Mesothelial cell of epicardium (in vitro differentiated cells): ENCODE measurements at places on chromosomes 4 and X.

DNA sequence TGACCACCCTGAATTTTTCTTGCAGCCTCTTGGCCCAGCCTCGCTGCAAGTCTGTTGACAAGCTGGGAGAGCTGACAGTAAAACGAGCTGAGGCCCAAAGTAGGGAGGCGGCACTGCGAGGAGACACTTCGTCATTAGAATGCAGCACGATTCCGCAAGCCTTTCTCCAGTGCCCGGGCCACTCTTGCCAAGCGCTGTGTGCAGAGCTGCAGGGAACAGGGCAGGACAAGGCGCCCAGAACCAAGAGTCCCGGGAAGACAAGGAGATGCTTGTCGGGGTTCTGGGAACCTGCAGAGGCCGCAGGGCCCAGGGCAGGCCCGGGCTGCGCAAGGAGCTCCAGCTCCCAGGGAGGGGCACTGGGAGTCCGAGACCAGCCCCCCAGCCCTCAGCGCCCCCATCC lies 187.1 kb downstream of the BCOR start:
- H3K4me1 ChIP-seq: peaks cover 22% of the 10 kb centered on the region
- no peak for DNase-seq
- no peaks in the 10 kb centered on the region for H3K36me3 ChIP-seq
- no peaks in the 10 kb centered on the region for H3K27me3 ChIP-seq
- no peak overlapping the region for H3K4me3 ChIP-seq
- no peak overlapping the region for H3K27ac ChIP-seq

GRCh38 chr4:3871881-3872833 lies 106.0 kb downstream of the ADRA2C start:
- H3K27ac ChIP-seq: no peak overlapping the region
- DNase-seq: no peak
- peaks cover 93% of the 10 kb centered on the region for H3K27me3 ChIP-seq
- H3K4me3 ChIP-seq: peak overlapping the region; percentile 40
- no peaks in the 10 kb centered on the region for H3K36me3 ChIP-seq
- H3K4me1 ChIP-seq: peaks cover 5% of the 10 kb centered on the region

- H3K4me3 ChIP-seq: no peak overlapping the region
- no peak overlapping the region for H3K27ac ChIP-seq
- peaks cover 4% of the 10 kb centered on the region for H3K27me3 ChIP-seq
Observed at GRCh38 chr4:25943312-25943711, 29.3 kb downstream of the SMIM20 start.

DNA sequence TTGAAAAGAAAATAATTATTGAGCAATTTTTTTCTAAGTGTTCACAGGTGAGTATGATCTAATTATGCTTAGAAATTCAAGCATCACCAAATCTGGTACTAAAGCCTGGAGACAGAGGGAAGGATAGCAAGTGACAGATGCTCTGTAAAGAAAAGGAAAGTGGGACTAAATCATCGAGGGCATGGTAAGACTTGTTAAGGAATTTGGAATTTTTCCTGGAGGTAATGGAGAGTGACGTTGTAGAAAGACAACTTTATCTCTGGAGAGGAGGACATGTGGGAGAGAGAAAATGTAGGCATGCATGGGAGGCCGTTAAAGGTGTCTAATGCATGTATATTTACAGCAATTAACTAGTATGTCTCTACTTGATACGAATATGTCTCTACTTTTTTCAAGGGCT lies 333.2 kb upstream of the ATOH1 start:
- H3K36me3 ChIP-seq: no peaks in the 10 kb centered on the region
- H3K4me1 ChIP-seq: no peaks in the 10 kb centered on the region
- no peak for DNase-seq
- H3K27ac ChIP-seq: no peak overlapping the region
- no peaks in the 10 kb centered on the region for H3K27me3 ChIP-seq
- no peak overlapping the region for H3K4me3 ChIP-seq

- no peak overlapping the region for H3K27ac ChIP-seq
- no peak overlapping the region for H3K4me3 ChIP-seq
- no peaks in the 10 kb centered on the region for H3K4me1 ChIP-seq
- no peak for DNase-seq
- H3K27me3 ChIP-seq: no peaks in the 10 kb centered on the region
Observed at GRCh38 chr4:112112590-112113170, 32.6 kb upstream of the FAM241A start.

GRCh38 chrX:150569155-150569477 lies 695 bp downstream of the MTM1 start:
- H3K27me3 ChIP-seq: no peaks in the 10 kb centered on the region
- peak overlapping the region; percentile 84 for H3K27ac ChIP-seq
- DNase-seq: no peak
- no peaks in the 10 kb centered on the region for H3K36me3 ChIP-seq
- H3K4me3 ChIP-seq: peak overlapping the region; percentile 73

DNA sequence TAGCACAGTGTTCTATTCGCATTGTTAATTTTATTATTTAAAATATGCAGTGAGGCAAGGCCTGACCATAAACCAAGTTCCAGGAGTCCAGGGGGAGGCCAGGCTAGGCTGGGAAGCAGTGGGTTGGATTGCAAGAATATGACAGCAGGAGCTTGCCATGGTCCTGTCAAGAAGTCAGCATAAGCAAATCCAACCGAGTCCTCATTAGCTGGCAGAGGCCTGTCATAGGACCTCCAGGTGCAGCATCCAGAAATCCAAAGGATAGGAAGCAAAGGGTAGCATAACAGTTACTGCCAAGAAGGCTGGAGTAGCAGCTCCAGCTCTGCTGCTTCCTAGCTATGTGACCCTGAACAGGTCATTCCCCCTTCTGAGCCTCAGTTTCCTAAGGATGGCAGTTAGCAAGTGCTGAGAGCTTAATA lies 13.4 kb downstream of the PJA1 start:
- H3K27ac ChIP-seq: no peak overlapping the region
- no peak overlapping the region for H3K4me3 ChIP-seq

GRCh38 chr4:14700544-14700943 lies 301.7 kb upstream of the CPEB2 start:
- no peak for DNase-seq
- H3K27me3 ChIP-seq: peaks cover 11% of the 10 kb centered on the region
- H3K36me3 ChIP-seq: no peaks in the 10 kb centered on the region

- H3K27me3 ChIP-seq: no peaks in the 10 kb centered on the region
- DNase-seq: no peak
- peaks cover 6% of the 10 kb centered on the region for H3K36me3 ChIP-seq
- peak overlapping the region; percentile 81 for H3K27ac ChIP-seq
Observed at GRCh38 chrX:9486786-9487387, 22.0 kb downstream of the TBL1X start.

- H3K36me3 ChIP-seq: no peaks in the 10 kb centered on the region
- no peak overlapping the region for H3K27ac ChIP-seq
- peaks cover 12% of the 10 kb centered on the region for H3K4me1 ChIP-seq
- DNase-seq: no peak
Observed at GRCh38 chr4:23364167-23364566, 525.7 kb downstream of the PPARGC1A start.

- DNase-seq: no peak
- peaks cover 22% of the 10 kb centered on the region for H3K36me3 ChIP-seq
- no peak overlapping the region for H3K4me3 ChIP-seq
- no peaks in the 10 kb centered on the region for H3K27me3 ChIP-seq
Observed at GRCh38 chr4:95428291-95429070, 120.3 kb downstream of the UNC5C start.

DNA sequence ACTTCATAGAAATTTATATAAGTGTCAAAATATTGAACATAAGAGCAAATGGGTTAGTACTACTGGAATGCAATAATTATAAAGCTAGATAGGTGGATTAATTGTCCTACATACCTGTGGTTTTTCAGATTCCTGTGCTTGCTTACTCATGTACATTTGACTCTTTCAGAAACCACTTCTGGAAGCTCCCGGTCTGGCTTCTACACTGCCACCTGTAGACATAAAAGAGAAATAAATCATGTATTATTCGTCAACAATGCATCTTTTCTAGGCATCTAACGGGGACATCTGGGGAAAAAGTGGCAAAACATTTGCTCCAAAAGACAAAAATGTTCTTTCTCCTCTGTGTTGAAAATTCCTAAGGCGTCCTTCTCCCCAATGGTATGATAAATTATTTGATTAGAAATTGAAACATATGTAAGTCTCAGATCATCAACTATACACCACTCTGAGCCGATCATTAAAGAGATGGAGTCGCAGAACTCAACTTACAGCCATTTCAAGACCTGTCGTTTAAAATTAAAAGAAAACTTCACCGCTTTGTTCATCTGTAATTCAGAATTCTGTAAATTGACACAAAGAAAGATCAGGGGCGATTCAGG lies 648.7 kb upstream of the DIPK2B start:
- DNase-seq: no peak
- H3K27ac ChIP-seq: peak overlapping the region; percentile 84
- peaks cover 6% of the 10 kb centered on the region for H3K27me3 ChIP-seq
- H3K4me3 ChIP-seq: peak overlapping the region; percentile 90

DNA sequence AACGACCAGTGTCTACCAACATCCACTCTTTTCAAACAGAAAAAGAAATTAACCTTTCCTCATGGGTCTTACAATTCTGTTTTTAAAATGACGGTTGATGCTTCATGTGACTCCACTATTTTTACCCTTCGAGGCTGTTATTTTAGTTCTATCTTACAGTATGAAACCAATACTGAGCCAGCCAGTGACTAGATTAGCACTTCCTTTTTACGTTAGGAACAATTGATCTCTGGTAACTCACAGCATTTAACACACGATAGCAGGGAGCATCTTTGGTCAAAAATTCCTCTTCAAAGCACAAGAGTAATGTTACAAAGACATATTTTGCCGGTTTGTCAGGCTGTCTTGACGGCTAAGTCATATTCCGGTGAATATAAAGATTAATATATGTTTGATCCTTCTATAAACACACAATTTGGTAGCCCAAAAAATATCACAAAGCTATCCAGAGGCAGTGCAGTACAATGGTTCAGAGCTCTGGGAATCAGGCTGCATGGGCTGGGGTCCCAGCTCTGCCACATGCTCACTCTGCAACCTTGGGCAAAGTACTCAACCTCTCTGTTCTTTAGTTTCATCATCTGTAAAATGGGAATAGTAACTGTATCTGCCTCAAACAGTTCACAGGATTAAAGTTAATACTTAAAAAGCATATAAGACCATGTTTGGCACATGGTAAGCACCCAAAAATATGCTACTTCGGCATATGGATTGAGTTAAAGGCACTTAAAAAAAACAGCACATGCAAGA lies 62.9 kb upstream of the TXK start:
- no peaks in the 10 kb centered on the region for H3K36me3 ChIP-seq
- no peak overlapping the region for H3K4me3 ChIP-seq
- no peak for DNase-seq
- H3K27me3 ChIP-seq: no peaks in the 10 kb centered on the region
- no peak overlapping the region for H3K27ac ChIP-seq
- H3K4me1 ChIP-seq: no peaks in the 10 kb centered on the region

- no peaks in the 10 kb centered on the region for H3K36me3 ChIP-seq
- H3K27ac ChIP-seq: no peak overlapping the region
- DNase-seq: no peak
- H3K4me1 ChIP-seq: peaks cover 2% of the 10 kb centered on the region
- H3K27me3 ChIP-seq: peaks cover 2% of the 10 kb centered on the region
Observed at GRCh38 chr4:1751155-1751918, 30.0 kb downstream of the TACC3 start.

DNA sequence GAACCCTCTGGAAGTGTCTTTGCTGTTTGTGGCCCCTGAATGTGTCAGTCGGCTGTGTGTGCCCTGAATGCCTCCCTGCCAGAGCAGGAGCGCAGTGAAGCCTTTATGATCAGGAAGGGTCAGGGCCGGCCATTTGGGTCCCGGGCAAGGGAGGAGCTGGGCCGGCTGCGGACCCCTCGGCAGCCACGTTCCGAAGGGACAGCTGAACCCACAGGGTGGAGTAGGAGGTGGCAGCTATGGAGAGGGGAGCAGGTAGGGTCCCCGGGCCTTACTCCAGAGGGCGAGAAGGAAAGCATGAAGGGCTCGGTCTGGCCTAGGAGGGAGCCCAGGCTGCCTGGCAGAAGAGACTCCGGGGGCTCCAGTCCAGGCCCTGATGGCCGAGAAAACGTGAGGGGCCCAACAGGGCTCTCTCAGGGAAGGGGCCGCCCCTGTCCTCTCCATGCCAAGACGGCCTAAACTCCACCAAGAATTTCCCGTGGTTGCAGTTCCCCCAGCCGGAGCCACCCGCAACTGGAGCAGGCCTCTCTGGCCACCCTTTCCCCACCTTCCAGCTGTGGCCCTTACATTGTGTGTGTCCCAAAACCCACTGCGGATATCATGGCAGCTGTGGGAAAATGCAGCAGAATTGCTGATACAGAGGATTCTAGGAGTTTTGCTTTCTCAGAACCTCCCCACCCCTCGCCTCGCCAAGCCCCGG lies 182.2 kb upstream of the STK26 start:
- H3K27me3 ChIP-seq: no peaks in the 10 kb centered on the region
- H3K36me3 ChIP-seq: no peaks in the 10 kb centered on the region
- no peak overlapping the region for H3K27ac ChIP-seq
- no peak for DNase-seq

- no peak for DNase-seq
Observed at GRCh38 chrX:71667328-71668247, at the start of gene LOC101059915. Gene LOC101059915 (plus strand): TSS chrX:71667546.

- no peak for DNase-seq
Observed at GRCh38 chrX:66013194-66013816, 26.6 kb downstream of the VSIG4 start.

- no peaks in the 10 kb centered on the region for H3K4me1 ChIP-seq
- no peaks in the 10 kb centered on the region for H3K27me3 ChIP-seq
- no peaks in the 10 kb centered on the region for H3K36me3 ChIP-seq
- no peak overlapping the region for H3K27ac ChIP-seq
- H3K4me3 ChIP-seq: no peak overlapping the region
Observed at GRCh38 chrX:63929608-63930007, 144.6 kb upstream of the ARHGEF9 start.

DNA sequence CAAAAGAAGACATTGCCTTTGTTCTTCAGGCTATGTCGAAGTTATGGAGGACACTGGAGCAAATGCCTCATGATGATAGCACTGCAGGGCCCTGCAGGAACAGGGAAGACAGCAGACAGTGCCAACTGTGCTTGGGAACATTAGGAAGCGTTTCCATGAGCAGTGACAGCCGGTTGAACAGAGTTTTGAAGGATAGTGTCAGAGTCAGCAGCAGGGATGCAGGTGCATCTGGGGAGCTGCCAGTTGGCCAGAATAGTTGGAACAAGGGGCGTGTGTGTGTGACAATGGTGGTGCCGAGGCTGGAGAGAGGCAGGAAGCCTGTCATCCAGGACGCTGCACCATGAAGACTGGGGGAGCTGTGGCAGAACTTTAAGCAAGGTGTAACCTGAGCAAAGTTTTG lies 88.6 kb downstream of the SHROOM3 start:
- H3K27me3 ChIP-seq: no peaks in the 10 kb centered on the region
- no peak for DNase-seq
- H3K36me3 ChIP-seq: peaks cover 8% of the 10 kb centered on the region
- no peak overlapping the region for H3K27ac ChIP-seq

GRCh38 chr4:31341601-31342359 lies 621.6 kb downstream of the PCDH7 start:
- DNase-seq: no peak
- H3K4me3 ChIP-seq: no peak overlapping the region
- peaks cover 3% of the 10 kb centered on the region for H3K4me1 ChIP-seq

- H3K27me3 ChIP-seq: peaks cover 15% of the 10 kb centered on the region
- no peaks in the 10 kb centered on the region for H3K4me1 ChIP-seq
- no peak overlapping the region for H3K27ac ChIP-seq
- no peak overlapping the region for H3K4me3 ChIP-seq
Observed at GRCh38 chrX:130560544-130560943, 158.8 kb downstream of the RBMX2 start.

GRCh38 chr4:113071274-113071673 lies 21.8 kb downstream of the ANK2 start:
- peaks cover 15% of the 10 kb centered on the region for H3K27me3 ChIP-seq
- DNase-seq: no peak
- no peak overlapping the region for H3K4me3 ChIP-seq
- no peak overlapping the region for H3K27ac ChIP-seq

- DNase-seq: no peak
- peaks cover 5% of the 10 kb centered on the region for H3K4me1 ChIP-seq
- no peak overlapping the region for H3K4me3 ChIP-seq
- peaks cover 6% of the 10 kb centered on the region for H3K27me3 ChIP-seq
Observed at GRCh38 chrX:132532913-132533312, 44.1 kb upstream of the MBNL3 start.
